ENCODE measurements at places on chromosomes 1 and 21. TPM values are rescaled to one million over a fixed set of nuclear protein-coding genes. Genes with fewer than 3 reads are reported as not detected.

OR14K1 gene
- not detected for total RNA-seq

PARP1 gene
- 60.7 TPM for total RNA-seq

SLAMF1 gene
- total RNA-seq: not detected

LRRC71 gene
- total RNA-seq: 1.3 TPM

KRTAP10-3 gene
- total RNA-seq: 1.1 TPM

CFAP410 gene
- 17.3 TPM for total RNA-seq

ACOT11 gene
- total RNA-seq: 0.63 TPM

LDLRAP1 gene
- 1.5 TPM for total RNA-seq

PROK1 gene
- 0.27 TPM for total RNA-seq

SH3D21 gene
- 3.7 TPM for total RNA-seq

MMP23B gene
- total RNA-seq: 5.9 TPM

ADCY10 gene
- 0.15 TPM for total RNA-seq

GRCh38 chr1:109516872-109517271 lies 7.3 kb upstream of the AMIGO1 start:
- ATAC-seq: no peak

DNA sequence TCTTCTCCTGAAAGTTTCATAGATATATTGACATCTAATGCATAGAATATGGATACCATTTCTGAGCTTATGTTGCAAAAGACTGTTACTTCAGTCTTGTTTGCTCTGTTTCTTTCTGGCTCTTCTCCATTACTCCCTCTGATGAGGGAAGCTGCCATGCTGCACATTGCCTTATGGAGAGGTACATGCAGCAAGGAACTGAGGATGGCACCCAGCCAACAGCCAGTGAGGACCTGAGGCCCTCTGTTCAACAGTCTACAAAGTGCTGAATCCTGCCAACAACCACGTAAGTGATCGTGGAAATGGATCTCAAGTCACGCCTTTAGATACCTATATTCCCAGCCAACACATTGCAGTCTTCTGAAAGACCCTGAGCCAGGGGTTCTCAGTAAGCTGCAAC lies 66.6 kb upstream of the ADAMTS5 start:
- no peak for ATAC-seq

DNA sequence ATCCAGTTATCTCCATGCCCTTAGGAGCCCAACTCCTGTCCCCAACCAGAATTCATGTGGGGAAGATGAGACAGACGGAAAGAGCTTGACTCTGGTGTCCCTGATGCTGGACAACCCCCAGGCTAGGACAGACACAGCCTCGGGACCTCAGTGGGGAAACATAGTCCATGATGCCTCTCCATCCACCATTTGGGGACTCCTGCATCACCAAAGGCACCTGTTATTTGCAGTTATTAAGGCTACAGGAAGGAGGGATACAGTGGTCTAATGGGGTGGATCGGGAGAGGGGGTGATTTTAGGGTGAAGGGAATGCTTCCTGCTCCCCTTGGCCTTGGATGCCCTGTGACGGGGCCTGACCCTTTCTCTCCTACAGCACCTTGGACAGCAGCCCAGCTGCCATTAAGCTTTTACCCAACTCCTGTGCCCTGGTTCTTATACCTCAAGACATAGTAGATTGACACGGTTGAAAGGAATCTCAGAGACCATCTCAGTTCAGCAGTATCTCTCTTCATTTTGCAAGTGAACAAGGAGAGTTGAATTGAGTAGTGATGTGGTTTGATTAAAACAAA lies 111.6 kb downstream of the MATN1 start:
- ATAC-seq: no peak

GRCh38 chr1:58814251-58815068 lies 30.6 kb upstream of the JUN start:
- ATAC-seq: no peak

- ATAC-seq: peak; percentile 66
Observed at GRCh38 chr21:30408782-30409494, 13.1 kb downstream of the KRTAP13-1 start.

DNA sequence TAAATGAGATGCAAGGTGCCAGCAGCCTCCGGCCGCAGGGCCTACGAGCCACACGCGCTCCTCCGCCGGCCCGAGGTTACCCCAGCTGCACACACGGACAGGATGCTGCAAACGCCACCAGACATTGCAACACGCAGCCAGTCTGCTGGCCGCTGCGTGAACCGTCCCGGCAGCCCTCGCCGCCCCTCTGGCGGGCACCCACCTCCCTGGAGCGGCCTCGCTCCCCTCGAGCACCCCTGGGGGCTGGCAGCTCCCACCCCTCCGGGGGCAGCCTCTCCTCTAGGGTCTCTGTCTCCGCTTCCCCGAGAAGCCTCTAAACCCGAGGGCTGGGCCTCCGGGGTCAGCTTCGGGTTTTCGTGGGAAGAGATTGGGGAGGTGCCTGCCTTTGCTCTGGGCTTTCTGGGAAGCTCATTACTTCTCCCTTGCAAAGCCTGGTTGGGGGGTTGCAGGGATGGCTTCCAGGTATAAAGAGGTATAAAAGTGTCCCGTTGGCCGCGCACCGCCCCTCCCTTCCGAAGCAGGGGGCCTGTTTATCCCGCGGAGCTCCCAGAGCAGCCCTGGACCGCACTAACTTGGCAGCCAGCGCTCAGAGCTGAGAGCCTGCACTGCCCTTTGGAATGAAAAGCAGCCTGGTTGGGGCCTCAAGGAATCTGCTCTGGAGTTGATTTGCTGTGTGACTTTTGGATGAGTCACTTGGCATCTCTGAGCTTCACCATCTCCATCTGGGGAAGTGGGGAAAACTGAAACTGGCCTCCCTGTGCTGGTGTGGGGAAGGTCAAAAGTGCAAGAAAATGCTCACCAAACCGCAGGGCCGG lies 21.8 kb downstream of the DHRS3 start:
- peak; percentile 86 for ATAC-seq

DNA sequence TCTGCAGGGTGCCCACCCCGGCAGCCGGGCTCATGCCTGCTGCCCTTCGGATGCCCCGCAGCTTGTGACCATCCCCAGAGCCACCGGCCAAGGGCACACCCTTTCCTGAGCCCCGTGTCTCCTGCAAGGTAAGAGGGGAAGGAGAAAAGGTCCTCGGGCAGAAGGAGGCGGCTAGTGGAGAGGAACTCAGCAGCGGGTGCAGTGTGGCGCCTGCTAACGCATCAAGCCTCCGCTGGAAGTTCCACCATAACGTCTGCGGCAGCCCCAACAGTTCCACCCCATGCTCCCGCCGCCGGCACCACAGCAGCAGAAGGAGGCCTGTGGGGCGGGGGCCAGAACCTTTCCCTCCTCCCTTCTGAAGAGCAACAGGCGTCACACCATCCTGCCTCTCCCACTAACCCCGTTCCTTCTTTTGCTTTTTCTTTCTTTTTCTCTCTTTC lies 990 bp downstream of the VWA5B1 start:
- ATAC-seq: no peak

GRCh38 chr1:118960026-118960561 lies 28.0 kb downstream of the TBX15 start:
- ATAC-seq: peak; percentile 3

- peak; percentile 35 for ATAC-seq
Observed at GRCh38 chr1:80534606-80535360, 1266.0 kb upstream of the ADGRL2 start.

- no peak for ATAC-seq
Observed at GRCh38 chr1:161858271-161858670, 92.2 kb downstream of the ATF6 start.

- no peak for ATAC-seq
Observed at GRCh38 chr1:116956378-116956777, 45.2 kb upstream of the CD101 start.

DNA sequence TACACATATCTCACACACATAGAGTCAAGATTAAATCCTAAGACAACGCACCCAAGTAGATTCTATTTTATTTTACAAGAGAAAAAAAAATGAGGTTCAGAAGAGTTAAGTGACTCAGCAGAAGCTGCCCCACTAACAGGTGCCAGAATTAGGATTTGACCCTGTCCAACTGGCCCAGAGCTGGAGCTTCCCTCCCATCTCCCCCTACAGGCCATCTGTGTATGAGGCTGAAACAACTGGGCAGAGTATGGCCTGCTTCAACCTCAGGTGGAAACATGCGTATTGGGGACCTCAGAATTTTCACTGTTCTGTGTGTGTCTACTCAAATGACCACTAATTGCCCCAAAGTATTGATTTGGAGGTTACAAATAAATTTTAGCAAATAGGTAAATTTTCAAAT lies 29.9 kb downstream of the PSMG1 start:
- ATAC-seq: peak; percentile 68

DNA sequence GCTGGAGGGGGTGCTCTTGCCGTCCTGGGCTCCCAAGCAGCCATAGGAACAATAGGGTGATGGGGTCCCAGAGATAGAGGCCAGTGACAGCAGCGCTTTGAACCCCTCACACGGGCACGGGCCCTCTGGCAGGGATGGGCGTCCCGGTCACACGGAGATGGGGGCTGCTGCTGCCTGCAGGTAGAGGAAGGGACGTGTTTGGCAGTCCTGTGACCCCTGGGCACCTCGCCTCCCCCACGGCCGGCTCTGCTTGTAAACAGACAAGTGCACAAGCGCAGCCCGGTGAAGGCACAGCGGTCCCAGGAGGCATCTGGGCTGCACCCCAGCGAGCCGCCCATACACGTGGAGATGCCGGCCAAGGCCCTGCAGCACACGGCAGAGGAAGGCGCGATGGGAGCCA lies 36.5 kb upstream of the PDE9A start:
- ATAC-seq: no peak

GRCh38 chr1:1620433-1621139 lies 5.3 kb downstream of the MIB2 start:
- ATAC-seq: no peak
